ENCODE measurements at places on chromosomes 7 and 10.

- no peak for DNase-seq
Measured at GRCh38 chr7:7966141-7966734, 2.4 kb upstream of the GLCCI1 start.

GRCh38 chr10:98748298-98748697, 301.6 kb upstream of the HPS1 start:
- DNase-seq = peak; percentile 20

- no peak for DNase-seq
Measured at GRCh38 chr7:93359520-93360198, 127.5 kb downstream of the VPS50 start.

DNA sequence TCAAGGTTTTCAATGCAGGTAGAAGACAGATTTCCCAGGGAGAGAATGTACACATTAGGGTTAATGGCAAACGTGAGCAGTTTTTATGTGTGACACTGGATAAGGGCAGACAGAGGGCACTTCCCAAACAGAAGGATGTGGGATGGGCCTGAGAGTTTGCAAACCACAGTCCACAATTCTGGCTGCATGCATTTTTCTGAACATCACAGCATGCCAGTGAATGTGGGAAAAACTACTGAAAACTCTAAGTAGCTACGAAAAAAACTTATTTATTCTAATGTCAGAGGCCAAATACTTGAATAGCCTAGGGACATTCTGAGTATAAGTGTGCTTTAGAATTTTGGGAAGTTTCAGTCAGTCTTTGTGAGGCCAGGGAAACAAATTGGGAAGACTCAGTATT, 145.9 kb downstream of the NRCAM start:
- no peak for DNase-seq

Measured in cerebellar cortex (tissue), 1 donor.